Effector CD8-positive, alpha-beta T cell (primary cell): ENCODE measurements at places on chromosomes 5 and 9.
A peak's percentile ranks its signal among the peaks of the same experiment; 100 is the strongest.

- DNase-seq = no peak
These were observed 116.0 kb upstream of the IRX2 start for GRCh38 chr5:2867373-2867933.

DNA sequence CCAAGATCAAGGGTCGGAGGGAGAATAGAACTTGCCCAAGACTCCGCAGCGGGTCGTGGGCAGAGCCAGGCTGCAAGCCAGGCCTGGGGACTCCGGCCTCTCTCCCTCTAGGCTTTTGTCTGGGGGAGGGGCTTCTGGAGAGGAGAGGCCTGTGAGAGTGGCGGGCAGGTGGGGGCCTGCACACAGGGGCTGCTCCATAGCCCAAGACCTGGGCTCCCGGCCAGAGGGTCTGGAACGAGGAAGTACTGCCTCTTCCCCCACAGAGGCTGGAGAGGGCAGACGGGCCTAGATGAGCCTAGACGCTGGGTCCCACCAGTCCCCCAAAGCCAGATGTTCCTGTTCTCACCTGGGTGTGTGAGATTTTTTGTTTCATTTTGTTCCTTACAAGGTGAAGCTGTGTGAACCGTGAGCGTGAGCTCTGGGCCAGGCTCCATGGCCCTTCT lies 5.2 kb upstream of the ST6GALNAC6 start:
- DNase-seq = no peak

DNA sequence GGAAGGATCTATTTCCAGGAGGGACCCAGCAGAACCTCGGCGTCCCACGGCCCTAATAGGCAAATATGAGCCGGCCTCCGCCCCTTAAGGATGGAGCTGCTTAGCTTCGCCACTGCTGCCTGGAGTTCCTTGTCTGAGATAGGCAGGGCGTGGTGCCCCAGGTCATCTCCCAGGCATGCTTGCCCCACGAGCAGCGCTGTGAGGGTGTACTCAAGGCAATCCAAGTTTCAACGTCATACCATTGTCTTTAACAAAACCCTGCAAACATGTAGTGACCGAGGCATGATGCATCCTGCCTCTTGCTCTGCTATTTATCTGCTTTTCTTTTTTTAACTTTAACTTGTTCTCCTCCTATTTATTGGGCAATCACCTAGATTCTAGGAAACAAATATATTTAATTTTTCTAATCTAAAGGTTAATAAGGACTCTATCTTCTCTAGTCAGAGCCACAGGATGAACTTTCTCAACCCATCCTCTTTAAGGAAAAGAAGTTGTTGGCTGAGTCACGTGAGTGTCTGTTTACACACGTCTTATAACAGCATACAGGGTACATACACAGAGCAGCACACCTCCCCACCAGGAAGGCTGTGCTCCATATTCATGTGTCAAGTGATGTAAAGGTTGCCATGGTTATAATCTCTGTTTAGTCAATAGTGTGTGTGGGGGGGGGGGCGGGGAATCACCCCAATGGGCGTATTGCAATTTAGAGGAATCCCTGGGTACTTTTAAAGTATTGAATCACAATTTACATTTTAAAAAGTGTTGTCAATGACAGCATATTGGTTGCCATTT lies 27.3 kb upstream of the ZSWIM6 start:
- DNase-seq = no peak

GRCh38 chr5:96220610-96221390 lies 212.2 kb downstream of the PCSK1 start:
- DNase-seq = no peak

DNA sequence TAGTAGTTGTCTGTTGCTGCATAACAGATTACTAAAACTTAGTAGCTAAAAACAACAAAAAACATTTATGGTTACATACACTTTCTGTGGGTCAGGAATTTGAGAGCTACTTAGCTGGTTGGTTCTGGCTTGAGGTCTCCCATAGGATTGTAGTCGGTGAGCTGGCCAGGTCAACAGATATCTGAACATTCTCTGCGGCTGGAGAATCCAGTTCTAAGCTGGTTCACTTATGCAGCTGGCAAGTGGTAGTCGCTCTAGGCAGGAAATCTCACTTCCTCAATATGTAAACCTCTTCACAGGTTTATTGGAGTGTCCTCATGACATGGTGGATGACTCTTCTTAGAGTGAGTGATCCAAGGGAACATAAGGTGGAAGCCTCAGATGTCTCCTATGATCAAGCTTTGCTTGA lies 65.7 kb upstream of the TNFAIP8 start:
- no peak for DNase-seq

DNA sequence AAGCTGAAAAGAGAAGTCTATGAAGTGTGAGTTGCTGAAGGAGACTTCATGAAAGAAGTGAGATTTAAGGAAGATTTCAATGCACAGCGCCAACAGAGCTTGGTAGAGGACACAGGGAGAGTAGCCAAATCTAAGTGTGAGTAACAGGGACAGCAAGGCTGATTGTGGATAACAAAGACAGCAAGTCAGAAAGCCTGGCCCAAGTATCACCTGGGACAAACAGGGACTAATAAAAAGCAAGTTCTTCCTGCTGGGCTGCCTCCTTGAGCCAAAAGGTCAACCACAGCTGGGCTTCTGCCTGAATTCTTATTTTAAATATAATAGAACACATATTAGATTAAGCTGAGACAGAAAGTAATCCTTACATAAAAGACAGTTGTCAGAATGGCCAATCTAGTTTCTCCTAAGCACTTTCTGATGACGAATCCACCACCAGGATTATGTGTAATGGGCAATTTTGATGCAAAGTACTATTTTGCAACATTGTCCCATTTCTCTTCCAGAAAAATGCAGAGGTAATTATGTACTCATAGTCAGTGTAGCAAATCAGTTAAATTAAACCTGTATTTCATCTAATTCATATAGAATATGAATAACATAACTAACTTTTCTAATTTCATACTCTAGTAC lies 73.8 kb downstream of the MAPKAP1 start:
- no peak for DNase-seq

- DNase-seq = peak; percentile 7
These were observed 39.6 kb upstream of the IDNK start for GRCh38 chr9:83583151-83584014.

DNA sequence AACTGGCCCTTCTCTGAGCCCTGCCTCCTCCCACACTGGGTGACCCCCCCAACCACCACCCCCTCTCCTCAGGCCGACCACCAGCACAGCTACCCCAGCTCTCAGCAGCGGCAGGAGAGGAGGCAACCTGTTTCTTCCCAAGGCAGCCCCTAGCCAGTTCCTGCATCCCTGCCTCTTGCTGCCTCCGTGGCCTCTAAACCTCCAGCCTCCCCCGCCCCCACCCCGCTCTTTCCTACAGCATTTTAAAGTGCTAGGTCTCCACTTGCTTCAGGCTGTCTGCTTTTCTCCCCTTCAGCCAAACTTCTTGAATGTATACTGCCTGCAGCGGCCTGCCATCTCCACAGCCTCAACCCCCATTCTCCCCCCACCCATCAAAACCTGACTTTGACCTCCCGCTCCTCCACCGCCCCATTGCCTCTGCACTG lies 135.6 kb downstream of the DAB2IP start:
- no peak for DNase-seq

- DNase-seq = no peak
These were observed 82.7 kb downstream of the NR6A1 start for GRCh38 chr9:124688238-124688904.

DNA sequence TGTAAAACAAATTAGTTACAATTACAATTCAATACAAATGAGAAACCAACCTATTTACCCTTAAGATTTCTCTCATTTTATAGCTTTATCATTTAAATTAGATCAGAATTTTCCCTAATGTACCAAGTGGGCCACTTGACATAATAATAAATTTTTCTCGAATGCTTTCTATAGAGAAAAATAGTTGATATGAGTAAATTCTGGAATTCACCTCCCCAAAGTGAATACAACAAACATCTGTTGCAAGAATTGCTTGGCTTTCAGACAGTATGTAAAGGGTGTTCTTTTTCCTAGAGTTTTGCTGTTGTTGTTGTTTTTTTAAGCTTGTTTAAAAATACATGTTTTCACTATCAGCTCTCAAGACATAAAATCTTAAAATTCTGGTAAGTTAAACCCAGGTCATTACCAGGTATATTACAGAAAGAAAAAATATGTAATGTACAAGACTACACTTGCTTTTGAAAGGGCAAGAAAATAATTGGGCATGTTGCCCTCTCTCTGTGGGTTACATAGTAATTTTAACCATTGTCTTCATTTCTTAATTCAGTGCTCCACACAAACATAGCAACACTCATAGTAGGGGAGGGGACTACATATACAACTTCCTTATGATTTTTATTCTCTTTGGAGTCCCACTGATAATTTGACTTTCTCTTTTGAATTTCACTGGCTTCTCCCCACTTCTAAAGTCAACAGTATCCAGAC lies 200.6 kb downstream of the ARL15 start:
- DNase-seq = no peak

DNA sequence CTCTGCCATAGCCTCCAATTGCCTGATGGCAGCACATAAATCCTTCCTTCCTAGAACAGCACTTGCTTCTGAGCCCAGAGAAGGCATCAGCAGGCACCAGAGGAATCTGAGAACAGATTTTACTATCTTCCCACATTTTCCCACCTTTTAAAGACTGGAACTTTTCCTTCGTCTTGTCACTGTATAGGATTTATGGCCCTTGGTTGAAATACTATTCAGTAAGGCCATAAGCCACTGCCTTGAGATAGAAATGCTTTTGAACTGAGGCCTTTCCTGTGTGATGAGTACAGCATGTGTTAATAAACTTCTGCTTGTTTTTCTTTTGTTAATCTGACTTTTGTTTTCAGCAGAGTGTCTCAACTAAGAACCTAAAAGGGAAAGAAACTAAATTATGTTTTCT lies 84.3 kb downstream of the MRPS27 start:
- no peak for DNase-seq

- no peak for DNase-seq
These were observed 206.7 kb downstream of the ARRDC3 start for GRCh38 chr5:91176288-91177016.

DNA sequence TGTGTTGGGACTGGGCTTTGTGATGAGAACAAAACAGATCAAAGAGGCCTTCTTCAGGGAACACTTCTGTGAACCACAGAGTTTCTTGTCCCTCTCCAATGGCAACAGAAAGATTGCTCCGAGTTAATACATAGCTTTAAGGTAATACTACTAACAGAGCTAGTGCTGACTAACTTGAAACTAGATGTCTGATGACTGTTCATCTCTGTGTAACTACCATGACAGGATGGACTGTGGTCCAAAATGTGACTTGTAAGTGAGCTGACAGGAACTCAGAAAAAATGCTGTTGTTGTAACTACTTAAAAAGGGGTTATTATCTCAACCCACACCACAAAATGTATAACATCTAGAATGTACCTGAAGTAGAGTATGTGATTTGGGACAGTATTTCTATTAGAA lies 630.2 kb upstream of the DMAC1 start:
- DNase-seq = no peak

- DNase-seq = no peak
These were observed 57.6 kb downstream of the ANKRD55 start for GRCh38 chr5:56175488-56175887.

DNA sequence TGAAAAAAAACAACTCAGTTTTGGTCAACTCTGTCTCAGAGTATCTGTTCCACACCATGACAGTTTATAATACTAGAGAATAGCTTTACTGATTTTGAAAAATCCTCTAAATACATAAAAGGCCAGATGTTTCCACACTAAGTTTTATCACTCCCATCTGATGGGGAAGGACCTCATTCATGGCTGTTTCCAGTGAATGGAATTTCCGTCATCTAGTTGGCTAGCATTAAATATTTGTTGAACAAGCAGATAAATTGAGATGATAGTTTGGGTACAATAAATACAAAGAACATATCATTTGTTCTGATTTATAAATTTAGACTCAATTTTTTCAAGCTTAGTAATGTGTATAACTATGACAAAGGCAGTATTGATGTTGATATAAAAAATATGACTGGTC lies 408.5 kb downstream of the PTPRD start:
- no peak for DNase-seq

GRCh38 chr9:125758986-125759763 lies 12.0 kb downstream of the PBX3 start:
- DNase-seq = no peak

- DNase-seq = no peak
These were observed 75.7 kb downstream of the PTCH1 start for GRCh38 chr9:95441081-95441480.

GRCh38 chr5:90530736-90531487 lies 1.5 kb upstream of the LYSMD3 start:
- DNase-seq = no peak

GRCh38 chr9:114156657-114157421 lies 1.5 kb downstream of the COL27A1 start:
- no peak for DNase-seq

DNA sequence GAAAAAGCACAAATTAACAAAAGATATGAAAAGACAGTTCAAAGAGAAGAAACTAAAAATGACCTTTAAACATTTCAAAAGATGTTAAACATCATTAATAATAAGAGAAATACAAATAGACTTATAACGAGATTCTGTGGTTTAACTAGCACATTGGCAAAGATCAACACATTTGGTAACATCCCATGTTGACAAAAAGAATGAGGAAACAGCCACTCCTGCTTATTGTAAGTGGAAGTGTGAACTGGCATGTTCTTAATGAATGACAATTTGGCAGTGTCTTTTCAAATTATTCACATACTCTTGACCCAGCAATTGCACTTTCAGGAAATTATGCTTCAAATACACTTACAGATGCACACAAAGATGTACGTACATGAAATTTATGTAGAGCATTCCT lies 176.3 kb downstream of the TLE1 start:
- no peak for DNase-seq

- no peak for DNase-seq
These were observed 261.0 kb downstream of the SEMA5A start for GRCh38 chr5:9284781-9285307.

DNA sequence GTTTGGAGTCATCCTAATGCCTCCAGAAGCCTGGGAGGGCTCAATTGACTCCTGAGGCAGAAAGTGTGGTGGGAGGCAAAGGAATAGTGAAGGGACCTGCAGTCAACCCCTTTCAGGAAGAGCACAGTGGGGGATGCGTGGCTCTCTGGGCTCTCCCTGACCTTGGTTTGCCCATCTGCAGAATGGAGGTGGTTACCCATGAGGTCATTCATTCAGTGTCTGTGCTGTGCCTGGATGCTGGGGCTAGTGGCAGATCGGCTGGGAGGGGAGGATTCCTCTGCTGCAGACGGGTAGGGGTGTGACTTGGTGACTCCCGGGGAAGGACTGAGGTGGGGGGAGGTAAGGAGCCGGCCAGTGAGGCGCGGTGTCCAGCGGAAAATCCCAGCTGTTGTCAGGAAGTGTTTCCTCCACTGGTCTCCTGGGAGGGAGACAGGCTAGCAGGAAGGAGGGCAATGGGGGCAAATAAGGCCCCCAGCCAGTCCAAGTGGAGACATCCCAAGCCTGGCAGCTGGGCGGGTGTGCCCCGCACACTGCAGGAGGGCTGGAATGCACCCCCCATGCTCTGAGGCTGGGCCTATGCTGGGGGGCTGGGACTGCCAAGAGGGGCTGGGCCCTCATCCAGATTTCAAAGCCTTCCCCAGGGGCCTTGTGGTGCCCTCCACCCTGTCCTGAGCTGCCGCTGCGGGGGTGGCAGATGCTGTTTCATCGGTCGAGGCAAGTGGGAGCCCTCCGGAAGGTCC lies 10.9 kb downstream of the CXXC5 start:
- DNase-seq = no peak

GRCh38 chr9:135000647-135001245 lies 83.0 kb upstream of the FCN1 start:
- no peak for DNase-seq
